ENCODE measurements at places on chromosomes 12 and 14. TPM values are rescaled to one million over a fixed set of nuclear protein-coding genes. Genes with fewer than 3 reads are reported as not detected.

SETD1B gene
- total RNA-seq = 8.3 TPM

GRCh38 chr12:12990700-12991468 is 9.2 kb downstream of the HEBP1 start:
- no peak for DNase-seq

- DNase-seq = peak; percentile 45
Measured at GRCh38 chr14:24734917-24735500, 101.0 kb upstream of the GZMB start.

DNA sequence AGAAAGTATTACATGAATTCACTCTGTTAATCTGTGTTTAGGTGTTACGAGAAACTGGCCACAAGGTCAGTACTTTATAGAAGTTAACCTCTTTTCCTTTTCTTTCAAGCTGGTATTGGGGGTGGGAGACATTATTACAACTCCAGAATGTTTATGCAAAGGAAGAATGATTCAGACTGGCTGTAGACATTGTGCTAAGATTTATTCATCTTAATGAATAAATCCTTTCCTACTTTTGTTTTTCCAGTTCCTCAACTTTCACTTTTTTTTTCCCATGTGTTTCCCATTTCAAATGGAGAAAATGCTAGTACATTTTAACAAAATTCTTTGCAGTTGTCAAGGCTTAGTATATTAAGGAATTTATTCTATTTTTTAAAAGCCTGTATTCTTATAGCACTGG is 1.3 kb downstream of the OTOGL start:
- DNase-seq = no peak

- no peak for DNase-seq
Measured at GRCh38 chr12:29781705-29782266, 2.0 kb downstream of the TMTC1 start.

DNA sequence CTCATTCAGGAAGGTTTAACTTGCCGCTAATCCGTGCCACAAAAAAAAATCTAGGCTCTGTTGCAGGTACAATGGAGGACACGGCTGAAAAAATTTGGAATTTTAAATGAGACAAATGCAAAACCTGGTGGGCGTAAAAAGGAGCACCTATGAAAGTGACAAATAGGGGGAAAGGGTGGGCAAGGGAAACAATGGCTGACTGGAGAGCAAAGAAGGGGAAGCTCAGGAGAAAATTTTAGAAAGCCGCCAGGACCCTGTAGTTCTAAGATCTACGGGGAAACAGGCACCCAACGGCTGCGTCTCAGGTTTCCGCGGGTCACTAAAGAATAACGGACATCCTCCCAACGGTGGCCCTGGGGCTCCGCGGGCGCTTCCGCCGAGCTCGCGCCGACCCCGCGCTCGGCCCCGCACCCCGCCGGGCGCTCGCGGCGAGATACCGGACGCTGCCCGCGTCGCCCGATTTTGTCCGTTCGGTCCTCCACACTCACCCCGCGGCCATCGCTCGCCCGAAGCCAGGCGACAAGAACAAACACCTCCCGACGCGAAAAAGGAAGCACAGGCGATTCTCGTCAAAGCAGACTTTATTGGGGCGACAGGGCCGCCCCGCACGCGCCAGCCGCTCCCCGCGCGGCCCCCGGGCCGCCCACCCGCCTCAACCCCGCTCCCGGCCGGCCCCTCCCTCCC is 1.1 kb upstream of the YY1 start:
- DNase-seq = peak; percentile 79

- no peak for DNase-seq
Measured at GRCh38 chr14:20438664-20439063, 2.7 kb upstream of the KLHL33 start.

ACACB gene
- total RNA-seq = 11.8 TPM

GAS2L3 gene
- total RNA-seq = 4.7 TPM

GRCh38 chr14:72907886-72908285 is 14.0 kb upstream of the DPF3 start:
- peak; percentile 26 for DNase-seq

- no peak for DNase-seq
Measured at GRCh38 chr14:74065746-74066575, 18.3 kb downstream of the ALDH6A1 start.

DNA sequence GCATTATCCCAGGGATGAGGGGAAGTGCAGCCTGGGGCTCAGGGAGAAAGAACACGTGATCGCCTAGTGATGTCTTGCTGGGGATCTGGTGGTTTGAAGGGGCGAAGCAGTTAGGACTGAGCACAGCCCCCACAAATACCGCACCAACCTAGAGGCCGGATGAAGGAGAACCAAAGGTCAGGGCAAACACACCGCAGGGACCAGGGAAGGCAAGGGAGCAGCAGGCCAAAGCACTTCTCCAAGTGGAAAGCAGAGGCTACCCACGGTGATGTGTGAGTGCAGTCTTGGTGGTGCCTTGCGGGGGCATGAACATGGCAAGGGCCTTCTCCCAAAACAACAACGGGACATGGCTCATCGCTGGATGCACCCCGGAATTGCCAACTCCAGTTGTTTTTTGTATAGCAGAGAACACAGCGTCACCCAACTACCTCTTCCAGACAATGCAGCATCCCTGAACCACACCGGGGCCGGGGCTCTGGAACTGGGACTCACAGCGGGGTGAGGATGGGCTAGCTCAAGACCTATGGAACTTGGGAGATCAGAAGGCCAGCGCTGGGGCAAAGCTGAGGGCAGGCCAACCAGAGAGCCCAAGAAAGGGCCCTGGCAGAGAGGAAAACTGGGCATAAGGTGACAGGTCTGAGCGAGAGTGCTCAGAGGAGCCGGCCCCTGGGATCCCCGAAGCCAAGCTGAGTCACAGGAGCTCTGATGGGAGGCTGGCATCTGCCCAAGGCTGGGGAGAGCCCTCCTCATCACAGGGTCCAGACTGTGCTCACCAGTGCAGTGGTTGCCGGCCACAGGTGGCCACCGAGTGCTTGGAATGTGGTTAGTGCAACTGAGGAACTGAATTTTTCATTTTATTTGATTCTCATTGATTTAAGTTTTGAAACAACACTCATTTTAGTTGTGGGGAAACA is 11.1 kb downstream of the GALNT16 start:
- no peak for DNase-seq

GRCh38 chr14:61836184-61836583 is 74.0 kb downstream of the SNAPC1 start:
- DNase-seq = no peak

GRCh38 chr14:86015941-86016340 is 486.0 kb downstream of the FLRT2 start:
- DNase-seq = no peak

DNA sequence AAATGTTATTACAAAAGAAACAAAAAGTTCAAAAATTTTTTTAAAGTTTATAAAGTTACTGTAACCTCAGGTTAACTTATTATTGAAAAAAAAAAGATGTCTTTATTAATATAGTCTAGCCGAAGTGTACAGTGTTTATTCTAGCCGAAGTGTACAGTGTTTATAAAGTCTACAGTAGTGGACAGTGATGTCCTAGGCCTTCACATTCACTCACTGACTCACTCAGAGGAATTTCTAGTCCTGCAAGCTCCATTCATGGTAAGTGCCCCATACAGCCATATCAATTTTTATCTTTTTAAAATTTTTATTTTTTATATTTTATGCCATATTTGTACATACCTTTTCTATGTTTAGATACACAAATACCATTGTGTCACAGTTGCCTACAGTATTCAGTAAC is 10.4 kb downstream of the ATG2B start:
- DNase-seq = no peak

GRCh38 chr12:116719731-116720528 is 17.9 kb downstream of the SPRING1 start:
- no peak for DNase-seq

GRCh38 chr12:42981379-42981778 is 391.8 kb upstream of the PRICKLE1 start:
- DNase-seq = no peak

CLEC4A gene
- total RNA-seq = 1.2 TPM

GRCh38 chr12:20194171-20194570 is 174.2 kb upstream of the PDE3A start:
- DNase-seq = no peak

- no peak for DNase-seq
Measured at GRCh38 chr12:49942512-49942893, 8.0 kb upstream of the AQP2 start.
